ENCODE measurements at places on chromosomes 5 and 9.

- no peak for DNase-seq
These were observed 16.6 kb downstream of the KCNIP1 start for GRCh38 chr5:170520372-170520771.

GRCh38 chr5:132688536-132689339 lies 14.9 kb downstream of the IL4 start:
- DNase-seq, result no peak

GRCh38 chr9:69744688-69745380 lies 15.0 kb downstream of the PTAR1 start:
- no peak for DNase-seq

DNA sequence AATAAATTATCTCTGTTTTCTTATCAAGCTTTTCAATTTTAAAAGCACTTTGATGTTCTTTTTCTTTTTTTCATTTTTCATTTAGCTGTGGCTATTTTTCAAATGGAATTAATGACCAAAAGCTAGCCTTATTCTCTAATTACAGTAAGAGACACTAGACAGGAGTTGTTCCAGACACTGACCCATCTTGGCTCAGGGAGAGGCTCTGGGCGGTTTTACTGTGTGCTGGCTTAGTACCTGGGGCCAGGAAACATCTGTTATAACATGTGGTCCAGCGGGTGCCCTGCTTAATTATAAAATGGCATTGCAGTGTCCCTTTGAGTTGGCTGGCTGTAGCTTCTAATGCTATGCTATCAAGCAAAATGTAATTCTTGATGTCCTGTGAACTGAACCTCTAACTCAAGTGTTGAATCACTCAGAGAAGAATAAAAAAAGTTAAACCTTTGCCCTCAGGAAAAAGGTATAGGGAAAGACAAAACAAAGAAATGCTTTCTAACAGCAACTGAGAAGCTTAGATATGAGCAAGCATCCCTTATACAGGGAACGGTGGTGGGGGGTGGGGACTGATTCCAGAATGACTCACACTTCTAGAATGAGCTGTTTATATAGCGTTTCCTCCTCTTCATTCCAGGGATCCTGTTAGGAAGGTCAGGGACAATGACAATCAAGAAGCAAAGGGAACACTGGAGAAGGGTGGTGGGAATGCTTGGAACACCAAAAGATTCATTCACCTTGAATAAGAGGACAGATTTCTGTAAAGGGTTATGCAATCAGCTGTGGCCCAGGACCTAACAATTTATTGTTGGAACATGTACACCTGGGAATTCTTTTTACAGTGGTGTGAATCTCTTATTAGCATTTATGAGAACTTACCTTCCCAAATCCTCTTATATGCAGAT lies 58.7 kb upstream of the NFIB start:
- peak; percentile 68 for DNase-seq

DNA sequence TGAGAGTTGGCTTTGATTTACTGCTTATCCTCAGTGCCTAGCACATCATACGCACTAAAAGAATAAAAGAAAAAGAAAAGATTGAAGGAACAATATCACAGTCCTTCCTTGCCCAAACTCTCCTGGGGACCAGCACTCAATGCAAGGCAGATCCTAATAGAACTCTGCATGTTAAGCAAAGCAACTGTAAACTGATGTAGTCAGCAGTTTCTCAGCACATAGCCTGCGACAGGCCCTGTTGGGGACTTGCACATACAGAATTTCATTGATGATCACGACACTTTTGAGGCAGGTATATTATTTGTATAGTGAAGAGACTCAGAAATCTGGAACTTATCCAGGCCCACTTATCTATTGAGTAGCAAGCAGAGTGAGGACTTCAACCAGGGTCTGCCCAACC lies 15.4 kb downstream of the NIPAL4 start:
- no peak for DNase-seq

GRCh38 chr9:1120500-1121165 lies 70.5 kb downstream of the DMRT2 start:
- DNase-seq, result no peak

DNA sequence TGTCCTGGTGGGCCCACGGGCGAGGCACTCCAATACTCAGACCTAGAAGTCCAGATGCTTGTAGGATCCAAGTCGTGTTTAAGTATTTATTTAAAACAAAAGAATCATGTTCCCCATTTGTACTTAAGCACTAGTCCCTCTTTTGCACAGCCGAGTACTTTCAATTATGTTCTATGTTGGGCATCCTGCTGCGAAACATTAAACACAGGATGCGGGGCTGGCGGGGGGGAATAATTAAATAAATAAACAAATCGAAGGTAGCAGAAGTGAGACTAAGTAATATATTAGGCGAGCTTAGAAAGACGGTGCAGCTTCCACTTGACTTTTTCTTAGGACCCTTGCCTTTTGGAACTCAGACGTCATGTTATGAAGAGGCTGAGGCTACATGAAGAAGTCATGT lies 1129.2 kb upstream of the ACO1 start:
- DNase-seq, result no peak

- no peak for DNase-seq
These were observed 5.7 kb upstream of the BRD3 start for GRCh38 chr9:134073500-134073899.

DNA sequence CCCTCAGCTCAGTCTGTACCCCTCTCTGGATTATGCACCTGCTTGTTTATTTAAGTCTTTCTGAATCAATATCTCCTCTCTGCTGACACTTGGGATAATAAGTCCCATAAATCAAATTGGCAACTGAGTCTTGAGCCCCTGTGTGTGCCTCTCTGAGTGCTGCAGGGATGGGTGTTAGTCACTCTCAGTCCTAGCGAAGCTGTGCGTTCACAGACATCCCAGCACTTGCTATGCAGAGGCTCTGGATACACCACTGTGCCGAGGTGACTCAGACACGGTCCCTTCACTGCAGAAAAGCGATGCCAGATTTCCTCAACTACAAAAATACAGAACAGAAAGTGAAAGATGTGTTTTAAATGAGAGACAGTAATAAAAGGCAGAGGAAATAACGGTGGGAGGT lies 4.1 kb upstream of the KCNMB1 start:
- DNase-seq, result no peak

GRCh38 chr9:512555-513272 lies 298.0 kb downstream of the DOCK8 start:
- no peak for DNase-seq

DNA sequence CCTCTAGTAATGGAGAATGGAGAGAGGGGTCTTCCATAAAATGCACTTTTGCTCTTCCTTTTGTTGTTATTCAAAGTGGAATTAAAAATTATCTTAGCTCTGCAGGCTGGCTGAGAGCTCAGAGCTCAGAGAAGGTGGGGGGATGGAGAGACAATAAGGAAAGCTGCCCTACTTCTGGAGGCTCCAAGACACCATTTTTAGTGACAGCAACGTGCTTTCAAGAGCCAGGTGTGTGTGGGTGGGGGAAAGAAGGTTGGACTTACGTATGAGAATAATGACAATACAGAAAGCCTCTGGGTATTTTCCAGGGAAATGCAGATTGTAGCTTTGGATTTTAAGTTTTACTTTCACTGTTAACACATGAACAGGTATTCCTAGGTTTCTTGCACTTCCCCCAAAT lies 173.9 kb downstream of the TRPM3 start:
- no peak for DNase-seq

- DNase-seq, result no peak
These were observed 141.4 kb downstream of the C5orf15 start for GRCh38 chr5:133827011-133827410.

DNA sequence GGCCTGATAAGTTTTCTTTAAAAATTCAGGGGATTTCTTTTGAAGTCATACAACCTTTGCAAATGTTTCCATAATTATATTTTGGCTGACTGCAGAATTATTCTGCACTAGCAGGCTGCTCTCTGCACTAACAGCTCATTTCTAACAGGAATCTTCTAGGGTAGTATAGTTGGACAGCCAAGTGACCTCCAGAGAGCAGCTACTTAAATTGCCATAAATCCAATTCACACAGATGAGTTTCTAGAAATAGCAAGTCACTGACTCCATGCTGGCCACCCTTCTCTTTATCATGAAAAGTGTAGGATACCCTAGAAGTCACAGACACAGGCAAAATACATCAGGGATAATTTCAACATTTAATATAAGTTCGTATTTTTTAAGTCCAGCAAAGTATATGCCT lies 110.9 kb upstream of the TARS1 start:
- DNase-seq, result no peak

DNA sequence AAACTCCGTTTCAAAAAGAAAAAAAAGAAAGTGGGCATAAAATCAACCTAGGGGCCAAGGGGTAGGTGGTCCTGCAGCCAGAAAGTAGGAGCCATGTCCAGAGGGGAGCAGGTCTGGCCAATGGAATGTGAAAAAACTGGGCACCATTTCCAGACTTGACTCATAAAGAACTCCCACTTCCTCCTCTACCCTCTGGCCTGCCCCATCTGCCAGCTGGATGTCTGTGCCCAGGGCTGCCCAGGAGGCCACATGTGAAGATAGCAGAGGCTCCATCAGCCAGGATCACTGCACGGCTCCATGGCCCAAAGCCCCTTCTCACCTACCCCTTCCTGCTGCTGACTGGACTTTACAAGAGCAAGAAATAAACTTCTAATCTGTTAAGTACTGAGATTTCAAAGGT lies 42.1 kb upstream of the EEIG1 start:
- peak; percentile 25 for DNase-seq

- DNase-seq, result peak; percentile 91
These were observed at the start of gene ZNF354C for GRCh38 chr5:179060116-179061008. ZNF354C (plus strand) TSS chr5:179060373; CDS start chr5:179062069, 1,696 bp downstream.

DNA sequence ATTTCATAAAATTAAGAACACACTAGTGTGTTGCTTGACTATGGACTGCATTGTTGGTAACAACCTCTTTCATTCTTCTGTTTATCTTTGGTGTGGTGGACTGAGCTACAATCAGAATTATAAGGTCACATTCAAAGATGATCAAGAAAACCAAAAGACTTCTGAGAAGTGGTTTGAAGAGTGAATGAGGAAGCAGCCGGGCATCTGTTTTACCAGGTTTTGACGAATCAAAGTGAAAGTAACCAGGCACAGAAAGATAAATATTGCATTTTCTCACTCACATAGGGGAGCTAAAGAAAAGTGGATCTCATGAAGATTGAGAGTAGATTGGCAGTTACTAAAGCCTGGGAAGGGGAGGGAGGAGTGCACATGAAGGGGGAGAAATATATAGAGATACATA lies 589.1 kb downstream of the ZNF608 start:
- no peak for DNase-seq

DNA sequence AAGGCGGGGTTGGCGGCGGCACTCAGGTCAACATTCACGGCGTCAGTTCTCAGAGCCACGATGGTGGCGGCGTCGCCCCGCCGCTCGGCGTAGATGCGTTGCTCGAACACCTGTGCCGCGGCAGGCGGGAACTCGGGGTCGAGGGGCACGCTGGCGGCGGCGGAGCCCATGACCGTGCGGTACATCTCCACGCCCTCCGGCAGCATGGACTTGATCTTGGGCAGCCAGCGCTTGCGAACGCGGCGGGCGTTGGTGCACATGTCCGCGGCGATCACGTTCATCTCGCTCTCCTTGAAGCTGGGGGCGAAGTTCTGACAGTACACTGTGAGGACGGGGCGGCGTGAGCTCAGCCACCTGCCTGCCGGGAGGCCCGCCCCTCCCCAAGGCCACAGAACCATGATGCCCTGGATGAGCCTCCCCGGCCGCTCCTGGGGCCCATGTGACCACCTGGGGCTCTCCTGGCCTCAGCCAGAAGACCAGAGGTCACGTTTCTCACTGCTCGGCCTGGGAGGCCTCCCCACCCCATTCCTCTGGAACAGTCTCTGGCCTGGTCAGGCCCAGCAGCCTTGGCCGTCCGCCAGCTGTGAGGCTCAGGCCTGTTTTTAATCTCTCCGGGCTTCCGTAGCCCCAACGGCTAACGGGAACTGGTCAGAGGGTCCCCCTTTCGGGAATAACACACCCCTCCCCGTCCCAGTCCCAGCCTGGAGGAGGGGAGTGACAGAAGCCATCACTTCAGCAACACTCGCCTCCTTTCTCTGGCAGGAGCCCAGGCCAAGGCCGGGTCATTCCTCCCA lies 50.7 kb upstream of the UBAC1 start:
- peak; percentile 65 for DNase-seq

DNA sequence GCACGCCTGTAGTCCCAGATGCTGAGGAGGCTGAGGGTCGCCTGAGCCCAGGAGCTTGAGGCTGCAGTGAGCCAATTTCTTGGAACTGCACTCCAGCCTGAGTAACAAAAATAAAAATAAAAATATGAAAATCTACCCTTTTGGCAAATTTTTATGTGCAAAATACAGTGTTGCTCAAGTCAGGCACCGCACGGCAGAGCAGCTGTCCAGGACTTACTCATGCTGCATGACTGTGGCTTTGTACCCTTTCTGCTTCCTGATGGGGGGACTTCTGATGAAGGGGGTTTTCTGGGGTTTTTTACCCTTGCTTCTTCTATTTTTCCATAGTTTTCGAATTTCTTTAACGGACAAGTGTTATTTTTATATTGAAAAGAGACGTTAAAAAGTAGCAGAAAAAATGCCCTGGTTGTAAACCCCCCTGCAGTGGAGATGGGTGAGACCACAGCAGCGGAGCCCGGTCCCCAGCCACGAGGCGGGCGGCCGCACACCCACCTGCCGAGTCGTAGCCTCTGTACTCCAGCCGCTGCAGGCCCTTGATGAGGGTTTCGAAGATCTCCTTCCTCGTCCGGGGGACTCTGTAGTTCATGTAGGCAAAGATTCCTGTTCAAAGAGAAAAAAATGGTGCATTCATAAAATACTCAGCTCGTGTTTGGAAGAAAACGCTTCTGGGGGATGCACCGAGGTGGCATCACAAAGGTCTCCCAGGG lies 15.0 kb downstream of the GFPT2 start:
- peak; percentile 38 for DNase-seq

DNA sequence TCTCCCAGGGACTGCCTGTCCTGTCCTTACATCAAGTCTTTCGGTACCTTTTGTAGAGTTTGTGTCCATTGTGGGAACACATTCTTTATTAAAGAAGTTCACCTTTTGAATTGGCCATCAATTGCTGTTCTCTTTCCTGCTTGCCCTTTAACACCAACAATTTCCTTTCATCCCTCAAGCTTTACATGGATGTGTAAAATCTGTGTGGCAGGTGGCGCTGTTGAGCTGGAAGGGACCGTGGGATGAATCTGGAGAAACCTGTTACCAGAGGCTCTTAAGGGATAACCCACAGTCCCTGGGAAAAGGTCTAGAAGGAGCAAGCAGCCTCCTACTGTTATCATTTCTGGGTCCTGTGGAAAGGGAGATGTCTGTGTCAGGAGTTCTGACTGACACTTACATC lies 7.9 kb upstream of the ZFP62 start:
- DNase-seq, result peak; percentile 47

- no peak for DNase-seq
These were observed 463.8 kb downstream of the BNC2 start for GRCh38 chr9:16406526-16407225.

GRCh38 chr9:87119328-87119881 lies 172.1 kb upstream of the GAS1 start:
- DNase-seq, result peak; percentile 55

DNA sequence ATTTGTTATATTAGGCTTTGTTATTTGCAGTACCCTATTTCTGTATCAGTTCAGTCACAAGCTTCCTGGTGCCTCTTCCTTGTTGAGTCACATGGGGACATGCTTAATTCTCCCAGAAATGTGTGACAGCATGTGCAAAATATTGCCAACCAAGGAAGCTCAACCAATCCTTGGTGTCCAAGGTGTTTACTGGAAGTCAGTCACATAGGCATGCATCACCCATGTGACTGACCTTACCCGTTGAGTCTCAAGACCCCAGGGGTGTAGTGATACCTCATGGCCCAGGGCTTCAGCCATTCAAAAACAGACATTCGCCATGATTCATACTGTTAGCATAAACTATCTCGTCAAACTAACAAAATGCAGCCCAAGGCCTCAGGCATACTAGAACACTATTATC lies 9.3 kb upstream of the ANKDD1B start:
- DNase-seq, result peak; percentile 48

GRCh38 chr5:149543361-149544027 lies 7.7 kb downstream of the CSNK1A1 start:
- DNase-seq, result no peak

- peak; percentile 35 for DNase-seq
These were observed 243.8 kb downstream of the ADAMTSL1 start for GRCh38 chr9:18717759-18718158.
